Hematopoietic multipotent progenitor cell treated with erythropoietin and hydrocortisone succinate and interleukin-3 and kit ligand, for 17 days (in vitro differentiated cells): ENCODE measurements at places on chromosomes 1 and 21.

DNA sequence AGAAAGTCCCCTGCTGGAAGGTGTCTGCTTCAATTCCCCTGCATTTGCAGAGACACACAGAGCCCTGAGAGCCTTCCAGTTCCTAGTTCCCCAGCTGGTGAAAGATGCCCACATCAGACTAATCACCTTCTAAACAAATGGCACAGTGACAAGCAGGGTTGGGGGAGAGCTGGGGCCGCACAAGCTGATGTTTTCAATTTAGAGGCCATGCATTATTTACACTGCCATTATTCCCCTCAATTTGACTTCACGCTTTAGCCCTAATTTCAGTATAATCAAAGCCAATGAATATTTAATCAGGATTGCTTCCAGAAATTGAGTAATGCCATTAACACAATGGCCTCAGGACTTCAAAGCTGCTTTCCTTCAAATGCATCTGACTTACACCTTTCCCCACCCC lies 81.5 kb downstream of the BEND5 start:
- DNase-seq = no peak

DNA sequence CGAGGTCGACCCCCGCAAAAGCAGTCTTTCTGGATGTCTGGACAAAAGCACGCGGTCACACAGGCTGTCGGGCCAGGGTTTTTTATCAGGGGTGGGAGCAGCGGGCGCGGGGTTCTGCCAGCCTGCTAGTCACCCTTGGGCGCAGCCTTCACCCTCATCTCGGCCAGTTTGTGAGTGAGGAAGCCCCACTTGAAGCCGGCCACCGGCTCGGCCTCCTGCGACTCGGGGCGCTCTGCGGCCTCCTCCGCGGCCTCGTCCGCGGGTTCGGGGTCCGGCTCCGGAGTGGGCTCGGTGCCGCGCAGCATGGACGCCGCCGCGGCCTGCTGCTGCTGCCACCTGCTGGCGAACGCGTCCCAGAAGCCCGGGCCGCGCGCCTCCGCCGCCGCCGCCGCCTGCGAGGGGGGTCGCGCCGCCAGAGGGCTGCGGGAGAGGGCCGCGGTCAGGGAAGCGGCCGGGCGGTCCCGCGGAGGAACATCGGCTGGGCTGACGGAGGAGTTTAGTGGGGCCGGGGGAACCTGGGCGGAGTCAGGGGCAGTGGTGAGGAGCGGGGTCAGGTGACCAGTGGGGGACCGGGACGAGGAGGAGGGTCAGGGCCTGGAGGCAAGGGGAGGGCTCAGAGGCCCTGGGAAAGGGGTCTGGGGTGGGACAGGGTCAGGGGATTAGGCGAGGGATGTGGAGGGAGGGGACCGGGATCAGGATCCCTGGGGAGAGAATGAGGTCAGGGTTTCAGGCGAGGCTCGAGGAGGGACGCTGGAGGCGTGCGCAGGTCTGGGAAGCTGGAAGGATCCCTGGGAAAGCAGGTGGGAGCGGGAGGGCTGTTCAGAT lies 4.5 kb downstream of the C1orf232 start:
- DNase-seq = peak; percentile 42

- DNase-seq = no peak
Measured at GRCh38 chr1:26181586-26182382, 4.5 kb downstream of the CNKSR1 start.

GRCh38 chr1:181926697-181927096 lies 134.8 kb downstream of the ZNF648 start:
- no peak for DNase-seq

- no peak for DNase-seq
Measured at GRCh38 chr1:72010094-72010431, 272.3 kb downstream of the NEGR1 start.

DNA sequence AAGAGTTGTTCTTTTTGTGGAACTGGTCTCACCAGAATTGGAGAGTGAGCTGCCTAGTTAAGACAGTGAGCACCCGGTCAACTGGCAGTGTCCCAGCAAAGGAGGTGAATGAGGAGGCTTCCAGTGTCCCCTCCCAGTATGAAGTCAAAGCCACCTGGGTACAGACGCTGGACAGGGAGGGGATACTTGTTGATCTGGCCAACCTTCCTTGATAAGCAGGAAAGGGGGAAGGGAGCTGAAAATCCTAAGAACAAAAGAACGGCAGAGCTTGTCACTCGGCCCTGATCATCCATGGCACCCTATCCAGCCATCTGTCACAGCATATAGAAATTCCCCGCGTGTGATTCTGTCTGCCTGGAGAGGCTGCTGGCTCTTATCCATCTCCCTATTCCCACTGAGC lies 91.5 kb downstream of the SSBP3 start:
- DNase-seq = no peak

- DNase-seq = no peak
Measured at GRCh38 chr1:44566281-44567046, 107.8 kb downstream of the TMEM53 start.

- DNase-seq = no peak
Measured at GRCh38 chr1:221644145-221644448, 97.8 kb downstream of the DUSP10 start.
